Activated CD4-positive, CD25-positive, alpha-beta regulatory T cell treated with anti-CD3 and anti-CD28 coated beads, Interleukin-2, amount 50 U/mL, for 16 hours (primary cell): ENCODE measurements at places on chromosomes 3 and 15.

DNA sequence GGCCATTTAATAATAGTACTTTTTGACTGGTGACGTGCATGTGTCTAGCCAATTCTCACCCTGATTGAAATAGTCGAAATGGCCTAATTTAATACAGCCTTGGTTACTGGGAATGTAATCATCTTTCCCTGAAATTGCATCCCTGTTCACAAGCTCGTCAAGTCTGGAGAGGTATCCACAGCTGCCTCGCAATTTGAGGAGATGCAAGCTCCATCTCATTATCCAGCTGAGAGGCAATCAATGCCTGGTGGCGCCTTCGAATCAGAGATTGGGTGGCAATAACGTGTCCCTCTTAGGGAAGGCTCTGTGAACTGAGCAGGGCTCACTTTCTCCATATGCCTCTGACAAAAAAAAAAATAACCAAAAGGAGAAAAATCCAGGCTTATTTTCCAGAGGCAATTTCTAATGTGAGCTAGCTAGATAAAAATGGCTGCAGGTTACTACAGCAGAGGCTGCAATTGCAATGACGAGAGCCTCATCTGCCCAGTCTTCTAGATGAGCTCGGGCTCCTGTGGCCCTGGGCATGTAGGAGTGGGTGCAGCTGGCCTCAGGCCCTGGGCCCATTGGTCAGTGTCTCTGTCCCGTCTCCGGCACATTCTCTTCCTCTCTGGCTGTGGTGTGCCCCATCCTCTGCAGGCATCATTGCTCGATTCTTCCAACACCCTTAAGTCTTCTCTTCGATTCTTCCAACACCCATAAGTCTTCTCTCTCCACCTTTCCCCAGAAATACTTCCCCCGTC, 487.5 kb downstream of the GABRG3 start:
- no peak for DNase-seq

- DNase-seq: no peak
These were observed 5.9 kb downstream of the SLC49A4 start for GRCh38 chr3:122800706-122801237.

DNA sequence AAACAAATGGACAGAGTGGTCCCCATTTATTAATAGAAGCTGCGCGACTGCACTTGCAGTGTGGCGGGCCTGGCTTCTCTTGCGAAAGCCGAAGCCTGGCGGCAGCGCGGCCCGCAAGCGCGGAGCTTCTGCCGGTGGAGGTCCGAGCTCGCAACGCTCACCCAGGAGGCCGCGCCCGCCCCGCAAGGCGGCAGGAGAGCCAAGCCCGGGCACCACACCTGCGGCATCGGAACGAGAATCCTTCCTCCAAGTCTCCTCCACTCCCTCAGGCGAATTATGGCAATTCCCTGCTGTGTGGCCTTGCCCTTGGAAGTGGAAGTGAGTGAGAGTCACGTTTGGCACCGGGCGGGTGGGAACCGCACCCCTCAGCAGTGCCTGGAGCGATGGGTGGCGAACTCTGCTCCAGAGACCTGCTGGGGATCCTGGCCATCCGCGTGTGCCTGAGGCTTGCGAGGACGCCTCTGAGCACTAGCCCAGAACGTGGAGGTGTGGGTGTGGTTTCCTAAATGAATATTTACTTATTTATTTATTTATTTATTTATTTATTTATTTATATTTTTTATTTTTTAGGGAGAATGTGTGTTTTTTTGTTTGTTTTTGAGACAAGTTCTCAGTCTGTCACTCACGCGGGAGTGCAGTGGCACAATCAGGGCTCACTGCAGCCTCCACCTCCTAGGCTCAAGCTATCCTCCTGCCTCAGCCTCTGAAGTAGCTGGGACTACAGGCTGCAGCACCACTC, 133.7 kb upstream of the UBE2E1 start:
- no peak for DNase-seq

DNA sequence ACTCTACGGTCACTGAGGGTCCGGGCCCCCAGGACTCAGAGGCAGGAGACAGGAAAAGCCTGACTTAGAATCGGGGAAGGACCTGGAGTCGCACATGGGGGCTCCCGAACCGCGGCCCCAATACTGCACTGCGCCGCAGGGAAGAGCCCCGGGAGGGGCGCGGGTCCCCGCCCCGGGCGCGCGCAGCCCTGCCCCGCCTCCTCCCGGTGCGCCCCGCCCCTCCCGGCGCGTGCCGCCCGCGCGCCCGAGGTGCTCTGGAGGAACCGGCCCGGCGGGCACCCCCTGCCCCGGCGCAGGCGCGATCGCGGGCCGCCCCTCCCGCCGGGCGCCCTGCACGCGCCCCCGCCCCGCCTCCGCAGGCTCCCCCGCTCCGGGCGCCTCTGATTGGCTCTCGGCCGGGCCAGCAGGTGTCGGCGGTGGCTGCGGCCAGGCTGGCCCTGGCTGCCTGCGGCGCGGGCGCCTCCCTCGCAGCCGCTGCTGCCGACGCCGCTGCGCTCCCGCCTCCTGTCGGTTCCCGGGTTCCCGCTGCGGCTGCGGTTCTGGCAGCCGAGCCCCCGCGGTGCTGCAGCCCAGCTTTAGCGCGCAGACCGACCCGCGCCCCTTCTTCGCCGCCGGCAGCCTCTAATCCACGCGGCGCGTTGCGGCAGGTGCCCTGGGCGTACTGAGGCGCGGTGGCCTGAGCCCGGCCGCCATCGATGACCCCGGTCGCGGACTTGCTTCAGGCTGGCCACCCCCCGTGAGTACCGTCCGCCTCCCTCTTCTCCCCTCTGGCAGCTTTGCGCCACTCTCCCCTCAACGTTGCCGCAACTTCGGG, at the start of gene MYRIP:
TSS of gene MYRIP (plus strand) at position 429 of the 814 bp plus-strand sequence. CDS start 91,208 bp downstream, outside the sequence.
- no peak for DNase-seq

DNA sequence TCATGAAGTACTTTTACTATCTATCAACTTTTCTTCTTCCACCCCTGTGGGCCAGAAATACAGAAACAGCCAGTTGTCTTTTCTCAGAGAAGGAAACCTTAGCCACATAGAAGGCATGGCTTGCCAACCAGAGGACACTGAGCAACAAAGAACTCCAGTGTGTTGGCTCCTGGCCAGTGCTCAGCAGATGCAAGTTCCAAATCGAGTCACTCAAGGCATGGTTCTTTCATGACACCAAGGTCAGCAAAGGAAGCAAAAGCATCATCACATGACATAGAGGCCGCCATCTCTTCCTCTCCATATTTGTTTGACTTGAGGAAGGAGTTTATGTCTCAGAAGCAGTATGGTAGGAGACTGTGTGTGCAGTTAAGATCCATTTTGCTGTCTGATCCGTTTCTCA, 92.2 kb downstream of the MYLK start:
- no peak for DNase-seq

DNA sequence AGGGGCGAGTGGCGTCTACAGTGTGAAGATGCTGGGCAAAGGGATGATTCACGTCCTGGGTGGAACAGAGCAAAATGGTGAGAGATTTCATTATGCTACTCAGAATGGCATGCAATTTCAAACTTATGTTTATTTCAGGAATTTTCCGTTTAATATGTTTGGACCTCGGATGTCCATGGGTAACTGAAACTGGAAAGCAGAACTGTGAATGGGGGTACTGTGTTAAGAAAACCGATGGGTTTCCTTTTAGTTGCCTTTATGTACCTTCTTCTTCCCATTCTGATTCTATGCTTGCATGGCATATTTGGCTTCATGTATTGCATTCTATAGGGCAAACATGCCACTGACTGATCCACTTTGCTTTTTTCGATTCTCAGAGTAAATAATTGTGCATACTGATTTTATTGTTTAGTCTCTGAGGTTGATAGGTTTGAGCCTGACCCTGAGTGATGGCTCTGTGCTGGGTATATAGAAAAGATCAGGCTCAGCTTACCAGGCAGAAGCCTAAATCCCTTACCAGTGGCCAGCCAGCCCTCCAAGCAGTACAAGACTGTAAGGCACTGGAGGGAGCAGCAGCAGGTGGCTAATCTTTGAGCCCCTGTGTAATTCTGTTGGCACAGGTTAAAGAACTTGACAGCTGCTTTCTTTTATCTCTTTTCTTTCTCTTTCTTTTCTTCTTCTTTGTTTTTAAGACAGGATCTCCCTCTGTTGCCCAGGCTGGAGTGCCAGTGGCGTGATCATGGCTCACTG, 4.5 kb downstream of the QTRT2 start:
- no peak for DNase-seq

- no peak for DNase-seq
These were observed 326.8 kb upstream of the SOX2 start for GRCh38 chr3:181384970-181385369.

DNA sequence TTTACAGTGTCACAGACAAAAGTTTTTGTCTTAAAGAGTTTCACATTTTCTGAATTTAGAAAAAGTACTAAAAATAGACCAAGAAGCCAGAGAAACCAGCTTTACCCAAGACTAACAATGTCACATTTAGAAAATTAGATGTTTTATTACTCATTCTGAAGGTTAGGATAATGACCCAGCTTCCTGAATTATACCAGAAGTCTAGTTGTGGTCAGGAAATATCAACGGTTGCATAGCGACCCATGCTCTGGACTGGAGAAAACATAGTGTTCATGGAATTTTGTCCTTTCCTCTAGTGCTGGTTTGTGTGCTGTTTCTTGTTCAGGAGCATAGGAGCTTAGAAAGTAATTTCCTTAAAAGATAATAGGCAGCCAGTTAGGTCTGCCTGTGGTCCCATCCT, 59.0 kb downstream of the DPPA2 start:
- no peak for DNase-seq

DNA sequence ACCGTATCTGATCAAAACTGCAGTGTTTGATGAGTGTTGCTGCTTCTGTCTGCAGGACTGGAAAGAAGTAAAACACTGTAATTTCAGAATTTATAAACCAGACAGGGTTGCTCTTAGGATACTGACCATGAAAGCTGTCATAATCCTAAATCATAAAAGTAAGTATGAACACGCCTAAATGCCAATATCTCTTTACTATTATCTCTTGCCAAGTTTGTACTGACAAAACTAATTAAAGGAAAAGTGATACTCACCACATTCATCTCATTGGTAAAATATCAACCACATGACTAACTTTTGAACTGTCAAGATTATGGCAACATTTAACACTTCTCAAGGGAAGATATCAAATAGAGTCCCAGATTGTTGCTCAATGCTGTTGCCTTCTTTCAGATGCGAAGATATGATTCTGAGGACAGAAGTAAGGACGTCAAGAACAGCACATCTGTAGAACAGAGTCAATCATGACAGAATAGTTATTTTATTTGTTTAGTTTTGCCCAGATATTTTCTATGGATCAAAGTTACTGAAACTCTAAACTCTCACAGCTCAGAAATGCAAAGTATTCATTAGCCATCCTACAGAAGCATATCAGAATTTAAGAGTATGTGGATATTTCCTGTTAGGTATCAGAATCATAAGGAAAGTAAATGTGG, 61.4 kb upstream of the COL8A1 start:
- no peak for DNase-seq

DNA sequence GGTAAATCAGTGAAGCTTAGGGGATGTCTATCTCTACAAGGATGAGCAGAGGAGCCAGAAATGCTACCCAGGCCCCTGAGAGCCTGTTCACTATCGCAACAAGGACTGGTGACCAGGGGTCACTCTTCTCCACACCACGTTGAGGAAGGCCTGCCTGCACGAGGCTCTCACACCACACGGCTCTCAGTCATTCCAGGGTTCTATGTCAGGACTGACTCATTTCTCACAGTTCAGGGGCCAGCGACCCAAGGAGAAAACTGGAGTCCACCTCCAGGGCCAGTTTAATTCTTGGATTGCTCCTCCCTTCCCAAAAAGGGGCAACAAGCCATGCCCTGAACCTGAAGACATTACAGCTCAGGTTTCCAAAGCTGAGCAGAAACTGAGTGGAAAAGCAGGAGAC, 33.9 kb downstream of the ANP32A start:
- DNase-seq: no peak

DNA sequence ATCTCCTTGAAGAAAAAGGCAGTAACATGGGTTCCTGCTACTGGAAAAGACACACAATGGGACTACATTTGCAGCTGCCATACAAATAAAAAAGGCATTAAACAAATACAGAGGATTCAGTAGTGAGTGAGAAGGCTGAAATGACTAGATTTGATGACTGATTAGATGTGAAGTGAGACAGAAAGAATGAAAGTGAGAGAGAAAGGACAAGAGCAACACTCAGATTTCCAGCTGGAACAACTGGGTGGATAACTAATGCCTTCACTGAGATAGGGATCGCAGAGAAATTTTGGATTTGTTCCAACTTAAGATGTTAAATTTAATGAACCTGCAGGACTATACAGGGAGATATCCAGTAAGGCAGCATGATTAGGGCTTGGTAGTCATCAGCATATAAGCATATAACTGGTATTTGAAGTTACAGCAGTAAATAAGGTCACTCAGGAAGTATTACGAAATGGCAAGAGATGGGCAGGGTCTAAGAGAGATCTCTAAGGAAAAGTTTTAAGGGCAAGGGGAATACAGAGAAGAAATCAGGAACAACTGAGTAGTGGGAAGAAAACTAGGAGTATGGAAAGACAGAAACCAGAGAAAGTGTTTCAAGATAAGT, 8.2 kb downstream of the OSBPL11 start:
- no peak for DNase-seq

- no peak for DNase-seq
These were observed 296 bp downstream of the TPRA1 start for GRCh38 chr3:127590282-127590592.

- DNase-seq: no peak
These were observed 7.6 kb downstream of the ULK3 start for GRCh38 chr15:74835312-74835823.

- no peak for DNase-seq
These were observed 22.6 kb downstream of the RASGRF1 start for GRCh38 chr15:79067969-79068368.

GRCh38 chr3:125684199-125684598, 88.9 kb upstream of the OSBPL11 start:
- no peak for DNase-seq

DNA sequence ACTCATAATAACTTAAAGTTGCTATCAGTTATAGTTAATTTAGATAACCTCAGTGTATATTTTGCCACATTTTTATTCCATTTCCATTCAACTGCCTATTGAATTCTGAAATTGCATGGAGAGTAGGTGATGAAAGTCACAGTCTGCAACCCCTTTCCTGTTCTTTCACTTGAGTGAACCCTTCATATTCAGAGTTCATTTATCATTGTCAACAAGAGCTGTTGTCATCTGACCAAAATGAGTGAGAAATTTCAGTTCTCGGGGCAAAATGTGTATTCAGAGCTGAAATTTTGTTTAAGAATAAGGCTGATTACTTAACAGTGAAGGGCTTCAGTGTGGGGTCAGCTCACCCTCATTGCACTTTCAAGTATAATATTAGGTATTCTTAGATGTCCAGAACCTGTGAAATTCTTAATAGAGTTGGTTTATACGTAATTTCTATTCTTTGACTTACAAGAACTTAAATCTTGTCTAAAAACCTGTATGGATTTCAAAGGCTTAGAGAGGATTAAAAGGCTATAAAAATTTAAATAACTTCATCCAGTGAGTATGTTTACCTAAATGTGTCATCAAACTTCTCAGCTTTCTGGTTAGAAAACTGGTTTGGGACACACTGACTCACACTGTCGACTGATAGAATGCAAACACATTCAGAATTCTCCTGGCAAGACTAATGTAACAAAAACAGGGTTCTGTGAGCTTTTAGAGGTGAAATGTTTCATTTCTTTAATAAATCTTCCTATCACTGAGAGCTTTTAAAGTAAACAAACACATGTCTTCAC, 92.2 kb downstream of the CMSS1 start:
- DNase-seq: no peak

GRCh38 chr3:126306888-126307482, 50.2 kb downstream of the KLF15 start:
- no peak for DNase-seq

GRCh38 chr15:68209735-68210408, 4.7 kb upstream of the CALML4 start:
- no peak for DNase-seq

GRCh38 chr3:42685891-42686820, 819 bp downstream of the KLHL40 start:
- no peak for DNase-seq
